AG04449 (cell line): ENCODE measurements at places on chromosomes 11 and 22.

DNA sequence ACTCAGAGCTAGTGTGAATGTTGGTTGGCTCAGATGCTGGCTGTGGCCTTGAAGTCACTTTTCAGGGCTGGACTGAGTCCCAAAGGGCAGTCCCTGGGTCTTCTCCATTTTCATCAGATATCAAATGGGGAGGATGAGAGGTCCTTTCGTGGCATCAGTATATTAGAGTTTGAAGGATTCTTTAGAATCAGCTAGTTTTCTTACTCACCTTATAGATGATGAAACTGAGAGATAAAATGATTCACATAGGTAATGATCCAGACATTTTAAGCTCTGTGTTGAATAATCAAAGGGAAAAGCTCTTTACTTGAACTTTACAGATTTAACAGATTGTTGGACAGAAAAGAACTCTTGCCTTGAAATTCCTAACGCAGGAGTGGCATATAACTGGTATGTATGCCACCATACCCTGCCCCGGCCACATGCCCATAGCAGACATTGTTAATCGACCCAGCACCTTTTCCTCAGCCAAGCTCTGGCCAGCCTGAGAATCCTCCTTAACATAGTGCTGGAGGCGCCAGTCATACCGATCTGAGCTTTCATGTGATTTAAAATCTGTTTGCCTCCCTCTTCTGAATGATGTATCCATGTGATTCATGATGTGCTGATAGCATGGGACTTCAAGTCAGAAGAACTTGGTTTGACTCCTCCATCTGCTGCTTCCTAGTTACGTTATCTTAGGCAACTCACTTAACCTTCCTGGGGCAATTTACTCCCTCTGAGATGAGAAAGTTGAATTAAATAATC lies 60.0 kb downstream of the BARX2 start:
- DNase-seq, result no peak

- no peak for DNase-seq
Observed at GRCh38 chr22:37054600-37055365, 3.2 kb downstream of the KCTD17 start.

DNA sequence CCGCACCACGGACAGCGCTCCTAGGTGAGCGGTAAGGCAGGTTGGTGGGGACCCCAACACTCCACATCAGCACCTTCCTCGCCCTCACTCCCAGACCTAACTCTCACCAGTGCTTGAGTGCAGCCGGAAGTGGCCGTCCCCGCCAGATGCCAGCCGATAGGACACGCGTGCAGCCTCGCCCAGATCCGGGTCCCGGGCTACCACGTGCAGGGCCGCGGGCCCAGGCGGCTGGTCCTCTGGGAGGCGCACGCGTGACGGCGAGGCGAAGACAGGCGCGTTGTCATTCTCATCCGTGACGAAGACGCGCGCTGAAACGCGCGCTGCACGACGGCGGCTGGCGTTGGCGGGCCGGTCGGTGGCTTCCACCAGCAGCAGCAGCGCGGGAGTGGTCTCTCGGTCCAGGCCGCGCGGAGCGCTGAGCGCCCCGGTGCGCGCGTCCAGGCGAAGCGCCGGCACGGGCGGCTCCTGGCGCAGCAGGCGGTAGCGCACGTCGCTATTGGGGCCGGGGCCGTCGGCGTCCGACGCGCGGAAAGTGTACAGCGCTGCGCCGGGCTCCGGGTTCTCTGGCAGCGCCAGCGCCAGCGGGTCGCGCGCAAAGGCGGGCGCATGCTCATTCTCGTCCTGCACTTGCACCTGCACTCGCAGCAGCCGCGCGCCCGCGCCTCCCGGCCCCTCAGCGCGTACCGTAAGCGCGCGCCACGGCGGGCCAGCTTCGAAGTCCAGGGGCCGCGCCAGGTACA lies 10.8 kb upstream of the TPP1 start:
- DNase-seq, result no peak

DNA sequence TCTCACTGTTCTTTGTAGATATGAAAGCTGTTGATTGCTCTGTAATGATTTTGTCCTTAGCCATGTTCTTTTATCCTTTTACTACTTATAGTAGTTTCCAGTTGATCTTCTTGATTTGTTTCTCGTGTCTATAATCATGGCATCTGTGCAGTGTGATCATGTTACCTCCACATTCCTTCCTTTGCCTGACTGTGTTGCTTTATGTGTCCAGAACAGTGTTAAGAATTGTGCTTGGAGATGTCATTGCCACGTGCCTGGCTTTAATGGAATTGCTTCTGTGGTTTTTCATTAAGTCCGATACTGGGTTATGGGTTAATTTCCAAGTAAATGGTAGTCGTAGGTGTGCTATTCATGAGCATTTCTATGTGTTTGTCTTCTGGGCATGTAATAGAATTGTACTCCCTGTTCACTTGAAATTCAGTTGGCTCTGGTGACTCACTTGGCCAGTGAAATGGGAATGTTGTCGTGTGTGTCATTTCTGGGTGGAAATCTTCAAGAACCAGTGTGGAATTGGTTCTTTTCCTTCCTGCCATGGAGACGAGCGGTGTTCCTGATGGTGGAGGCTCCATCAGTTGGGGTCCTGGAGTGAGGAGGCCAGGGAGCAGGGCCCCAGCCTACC lies 6.8 kb downstream of the GTSE1 start:
- DNase-seq, result no peak

GRCh38 chr11:15836795-15837194 lies 519.6 kb downstream of the SOX6 start:
- DNase-seq, result no peak

- DNase-seq, result no peak
Observed at GRCh38 chr11:36492724-36493304, 17.3 kb downstream of the TRAF6 start.

GRCh38 chr11:83024270-83024854 lies 47.3 kb downstream of the RAB30 start:
- no peak for DNase-seq

DNA sequence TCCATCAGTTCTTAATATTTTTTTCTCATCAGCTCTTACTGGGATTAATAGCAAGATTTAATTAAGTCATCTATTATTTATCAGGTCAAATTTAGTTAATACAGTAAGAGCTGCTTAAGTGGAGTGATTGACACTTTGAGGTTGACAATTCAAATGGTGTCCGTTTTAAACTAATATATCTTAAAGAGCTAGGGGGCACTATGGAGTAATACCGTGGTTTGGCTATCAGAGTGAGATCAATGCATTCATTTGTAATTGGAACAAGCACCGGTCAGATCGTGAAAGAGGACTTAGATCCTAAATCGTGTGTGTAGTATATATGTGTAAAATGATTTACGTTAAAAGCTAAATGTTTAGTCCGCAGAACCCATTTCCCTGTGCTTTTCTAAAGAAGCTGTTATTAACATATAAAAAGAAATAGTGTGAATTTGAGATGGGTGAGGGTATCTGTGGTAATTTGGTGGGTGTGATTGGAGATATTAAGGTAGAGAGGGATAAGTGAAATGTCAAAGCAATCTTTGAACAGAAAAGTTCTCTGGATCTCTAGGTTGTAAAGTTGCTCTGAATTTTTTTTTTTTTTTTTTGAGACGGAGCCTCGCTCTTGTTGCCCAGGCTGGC lies 2.3 kb downstream of the SIK2 start:
- no peak for DNase-seq

DNA sequence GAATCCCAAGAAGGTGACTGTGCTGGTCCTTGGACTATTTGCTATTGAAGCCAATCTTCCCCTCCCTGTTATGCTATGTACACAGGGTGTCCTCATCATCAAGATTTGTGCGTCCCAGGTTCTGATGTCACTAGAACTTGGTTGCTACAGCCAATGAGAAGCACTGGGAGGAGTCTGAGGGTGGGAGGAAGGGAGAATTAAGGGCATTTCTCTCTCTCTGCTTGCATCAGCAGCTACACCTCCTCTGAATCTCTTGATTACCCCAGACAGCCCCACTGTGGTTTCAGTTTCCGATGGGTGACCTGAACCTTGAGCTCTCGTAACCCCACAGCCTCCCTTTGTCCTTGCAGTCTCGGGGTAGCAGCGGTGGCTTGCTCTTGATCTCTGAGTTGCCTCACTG lies 212.4 kb upstream of the SESN3 start:
- no peak for DNase-seq

DNA sequence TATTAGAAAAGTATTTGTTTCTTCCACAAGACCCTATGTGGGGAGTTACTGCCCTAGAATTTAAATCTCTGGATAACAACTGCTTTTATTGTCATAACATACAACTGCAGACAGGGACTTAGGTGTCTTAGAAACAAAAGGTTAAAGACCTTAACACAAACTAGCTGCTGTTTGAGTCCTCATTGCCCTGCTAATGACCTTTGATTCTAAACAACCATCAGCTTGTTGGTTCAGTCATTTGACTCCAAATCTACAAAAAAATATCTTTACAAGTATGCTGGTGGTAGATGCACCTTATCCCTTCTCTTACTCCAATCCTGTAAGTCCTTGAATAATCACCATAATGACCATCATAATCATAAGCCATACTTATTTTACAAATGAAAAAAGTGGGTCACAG lies 377.4 kb upstream of the PITPNB start:
- no peak for DNase-seq

DNA sequence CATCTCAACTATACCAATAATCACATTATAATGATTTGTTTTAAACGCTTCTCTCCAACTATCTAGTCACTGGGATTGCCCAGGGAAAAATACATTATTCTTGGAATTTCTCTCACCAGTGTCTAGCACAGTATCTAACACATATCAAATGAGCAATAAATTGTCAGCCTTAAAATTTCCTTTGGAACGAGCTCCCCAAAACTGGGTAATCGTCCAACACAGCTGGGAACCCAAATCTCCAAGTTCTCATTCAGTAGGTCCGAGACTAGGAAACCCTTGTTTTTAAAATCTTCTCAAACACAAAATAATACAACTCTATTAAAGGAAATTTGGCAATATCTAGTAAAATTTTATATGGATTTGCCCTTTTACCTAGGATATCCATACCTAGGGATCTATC lies 327.8 kb upstream of the ARHGAP42 start:
- DNase-seq, result no peak

- no peak for DNase-seq
Observed at GRCh38 chr11:86380295-86381059, 5.8 kb downstream of the CCDC81 start.

DNA sequence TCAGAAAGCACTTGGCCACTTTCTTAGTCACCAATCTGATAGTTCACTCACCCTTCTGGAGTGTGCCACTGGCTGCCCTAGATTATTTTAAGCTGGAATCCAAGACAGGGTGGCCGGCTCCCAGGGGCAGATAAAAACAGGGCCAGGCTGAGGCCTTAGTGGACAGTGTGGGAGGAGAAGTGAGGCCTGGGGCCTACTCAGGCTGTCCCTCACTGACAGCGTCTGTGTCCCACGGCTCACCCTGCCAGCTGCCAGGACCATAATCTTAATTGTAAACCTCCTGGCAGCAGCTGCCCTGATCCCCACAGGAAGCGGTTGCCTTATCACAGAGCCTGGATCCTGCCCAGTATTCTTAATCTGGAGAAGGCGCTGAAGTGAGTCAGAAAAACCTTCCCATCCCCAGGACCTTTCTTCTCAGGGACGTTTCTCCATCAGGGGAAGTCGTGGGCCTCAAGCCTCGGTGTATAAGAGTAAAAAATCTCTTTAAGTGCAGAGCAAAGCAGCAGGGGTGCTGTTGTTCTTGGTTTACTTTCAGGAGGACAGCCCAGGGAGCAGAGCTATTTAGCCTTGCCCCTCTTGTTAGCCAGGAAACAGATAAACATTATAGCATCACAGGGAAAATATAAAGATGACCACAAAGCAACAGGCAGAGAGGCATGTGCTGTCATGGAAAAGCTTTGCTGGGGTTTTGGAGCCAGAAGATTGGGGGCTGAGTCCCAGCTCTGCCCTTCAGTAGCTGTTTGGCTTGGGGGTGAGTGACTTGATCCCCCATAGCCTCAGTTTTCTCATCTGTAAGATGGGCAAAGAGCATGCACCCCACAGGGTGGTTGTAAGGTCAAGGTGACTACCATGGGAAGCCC lies 39.6 kb downstream of the TSPAN18 start:
- no peak for DNase-seq

DNA sequence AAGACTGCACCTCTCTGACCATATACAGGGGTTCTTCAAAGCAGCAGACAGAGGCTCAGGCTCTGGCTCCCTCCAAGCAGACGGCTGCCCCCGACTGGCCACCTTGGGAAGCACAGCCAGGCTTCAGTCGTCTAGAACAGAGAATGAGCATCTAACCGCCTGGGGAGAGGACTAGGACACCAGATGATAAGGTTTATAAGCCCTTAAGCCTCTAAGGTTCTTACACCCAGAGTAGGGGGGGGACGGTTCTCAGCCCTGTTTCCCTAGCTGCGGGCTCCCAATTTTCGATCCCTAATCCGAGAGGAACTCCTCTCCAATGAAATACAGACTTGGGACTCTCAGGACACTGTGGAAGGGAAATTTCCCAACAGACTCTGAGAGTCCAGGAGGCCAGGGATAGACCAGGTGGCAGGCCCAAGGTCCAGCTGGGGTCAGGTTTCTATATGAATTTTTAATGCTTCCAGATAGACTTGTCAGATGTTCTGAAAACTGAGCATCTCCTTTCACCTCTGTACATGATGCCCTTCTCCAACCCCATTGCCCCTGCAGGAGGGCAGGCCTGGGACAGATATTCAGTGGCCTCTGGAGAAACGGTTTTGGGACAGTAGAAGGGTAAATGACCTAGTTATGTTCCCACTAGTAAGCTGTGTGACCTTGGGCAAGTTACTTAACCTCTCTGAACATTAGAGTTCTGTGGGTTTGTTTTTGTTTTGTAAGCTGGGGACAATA lies 20.2 kb downstream of the RTN4RL2 start:
- DNase-seq, result no peak

- DNase-seq, result no peak
Observed at GRCh38 chr11:74949753-74950137, 679 bp downstream of the SPCS2 start.

DNA sequence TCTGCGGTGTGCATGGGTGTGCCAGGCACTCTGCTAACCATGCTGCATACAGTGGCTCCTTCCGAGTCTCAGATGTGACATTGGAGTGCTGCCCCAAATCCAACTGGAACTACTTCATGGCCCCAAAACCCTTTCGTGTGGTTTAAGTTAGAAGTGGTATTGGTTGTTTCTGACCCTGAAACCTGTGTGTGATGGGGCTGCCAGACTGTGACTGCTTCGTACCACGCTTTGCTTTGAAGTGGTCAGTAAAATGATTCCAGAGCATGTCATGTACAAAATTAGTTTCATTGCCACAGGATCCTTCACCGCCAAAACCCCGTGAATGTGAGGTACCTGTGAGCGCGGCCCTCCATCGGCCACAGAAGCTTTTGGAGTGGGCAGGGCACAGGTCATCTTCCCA lies 142.2 kb downstream of the WNT7B start:
- DNase-seq, result no peak

- no peak for DNase-seq
Observed at GRCh38 chr11:6925636-6926207, 504 bp upstream of the ZNF215 start.

GRCh38 chr11:94526645-94527438 lies 14.6 kb downstream of the C11orf97 start:
- no peak for DNase-seq

GRCh38 chr11:128047026-128047425 lies 540.3 kb downstream of the ETS1 start:
- no peak for DNase-seq

GRCh38 chr11:34363363-34364084 lies 5.7 kb upstream of the ABTB2 start:
- no peak for DNase-seq

- no peak for DNase-seq
Observed at GRCh38 chr11:128201801-128202200, 385.6 kb downstream of the ETS1 start.
